Body of pancreas (tissue), 4 donors: ENCODE measurements at places on chromosomes 1 and 21.

- peak; percentile 36 for DNase-seq
These were observed 950 bp upstream of the INKA2 start for GRCh38 chr1:111739925-111740765.

DNA sequence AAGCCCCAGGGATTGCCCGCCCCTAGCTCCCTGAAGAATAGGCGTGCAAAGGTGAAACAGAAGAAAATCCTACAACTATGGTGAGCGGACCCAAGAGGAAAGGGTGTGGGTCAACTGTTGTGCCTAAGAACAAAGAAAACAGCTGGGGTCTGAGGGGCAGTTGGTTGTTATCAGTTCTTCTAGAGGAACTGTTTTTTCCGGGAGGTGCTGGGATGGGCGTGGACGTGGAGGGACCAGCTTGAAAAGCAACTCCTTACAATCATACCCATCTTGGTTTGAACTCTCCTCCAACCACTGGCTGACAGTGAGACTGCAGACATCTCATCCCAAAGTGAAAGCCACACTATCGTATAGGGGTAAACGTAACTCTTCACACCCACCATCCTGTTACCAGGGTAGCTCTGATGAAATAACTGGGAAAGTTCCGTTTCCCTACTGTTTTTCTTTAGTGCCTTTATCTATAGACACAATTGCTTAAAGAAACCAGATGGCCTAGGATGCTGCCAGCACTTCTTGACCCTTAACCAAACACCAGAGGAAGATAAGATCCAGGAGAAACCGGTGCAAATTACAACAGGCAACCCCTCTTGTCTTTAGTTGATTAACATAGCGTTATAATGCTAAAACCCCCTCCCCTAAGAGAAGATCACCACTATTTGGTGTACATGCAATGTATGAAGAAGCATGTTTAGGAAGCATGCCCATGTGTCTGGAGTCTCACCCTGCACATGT lies 25.6 kb upstream of the FAM89A start:
- no peak for DNase-seq

DNA sequence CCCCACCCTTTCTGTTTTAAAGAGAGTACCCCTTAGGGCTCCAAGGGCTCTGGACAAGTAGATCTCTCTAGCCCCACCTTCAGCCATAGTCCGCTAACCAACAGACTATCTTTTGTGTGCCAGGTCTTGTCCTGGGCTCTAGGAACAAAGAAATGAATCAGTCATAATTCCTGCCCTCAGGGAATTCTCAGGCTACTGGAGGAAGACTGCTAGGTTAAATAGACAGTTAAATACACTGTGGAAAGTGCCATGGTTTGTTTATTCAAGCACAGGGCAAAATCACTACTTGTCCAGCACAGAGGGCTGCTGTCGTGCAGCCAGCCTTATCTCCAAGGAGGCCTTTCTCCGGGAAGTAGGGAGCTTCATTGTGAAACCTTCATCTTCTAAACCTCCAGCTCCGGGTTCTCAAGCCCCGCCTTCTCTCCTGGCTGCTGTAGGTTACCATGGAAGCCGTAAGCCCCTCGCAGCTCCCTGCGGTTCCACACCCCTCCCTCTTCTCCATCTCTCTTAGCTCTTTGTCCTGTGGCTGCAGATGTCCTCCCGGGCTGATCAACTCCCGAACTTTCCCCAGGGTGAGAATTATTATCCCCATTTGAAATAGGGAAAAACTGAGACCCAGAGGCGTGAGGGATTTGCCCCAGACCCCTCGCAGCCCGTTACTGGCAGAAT lies 29.8 kb downstream of the SHISAL2A start:
- DNase-seq: no peak

DNA sequence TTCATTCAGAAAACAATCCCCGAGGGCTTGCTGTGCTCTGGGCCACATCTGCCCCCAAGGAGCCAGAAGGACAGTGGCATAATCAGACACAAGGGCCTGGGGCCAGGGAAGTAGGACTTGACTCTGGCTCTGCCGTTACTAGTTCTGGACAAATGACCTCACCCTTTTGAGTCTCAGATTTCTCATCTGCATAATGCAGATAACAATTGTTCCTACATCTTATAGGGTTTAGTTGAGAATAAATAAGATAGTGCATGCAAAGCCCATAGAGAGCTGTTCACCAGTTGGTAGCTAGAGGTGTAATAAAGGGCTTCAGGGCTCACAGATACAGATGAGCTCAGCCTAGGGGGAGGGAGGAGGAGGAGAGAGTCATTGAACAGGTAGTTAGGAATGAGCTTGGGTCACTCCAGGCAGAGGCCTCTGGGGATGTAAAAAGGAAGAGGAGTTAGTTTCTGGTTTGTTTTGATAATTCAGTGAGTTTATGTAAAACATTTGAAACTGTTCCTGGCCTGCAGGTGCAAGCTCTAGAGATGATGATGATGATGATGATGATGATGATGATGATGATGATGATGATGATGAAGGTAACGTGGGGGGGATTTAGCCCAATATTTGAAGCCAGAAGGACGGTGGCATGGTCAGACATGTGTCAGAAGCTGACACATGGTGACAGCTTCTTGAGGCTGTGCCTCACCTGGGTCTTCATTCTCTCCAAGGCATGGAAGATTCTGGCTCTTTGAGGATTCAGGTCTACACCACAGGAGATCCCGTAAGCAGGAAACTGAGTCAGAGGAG lies 858 bp downstream of the LACTBL1 start:
- no peak for DNase-seq

DNA sequence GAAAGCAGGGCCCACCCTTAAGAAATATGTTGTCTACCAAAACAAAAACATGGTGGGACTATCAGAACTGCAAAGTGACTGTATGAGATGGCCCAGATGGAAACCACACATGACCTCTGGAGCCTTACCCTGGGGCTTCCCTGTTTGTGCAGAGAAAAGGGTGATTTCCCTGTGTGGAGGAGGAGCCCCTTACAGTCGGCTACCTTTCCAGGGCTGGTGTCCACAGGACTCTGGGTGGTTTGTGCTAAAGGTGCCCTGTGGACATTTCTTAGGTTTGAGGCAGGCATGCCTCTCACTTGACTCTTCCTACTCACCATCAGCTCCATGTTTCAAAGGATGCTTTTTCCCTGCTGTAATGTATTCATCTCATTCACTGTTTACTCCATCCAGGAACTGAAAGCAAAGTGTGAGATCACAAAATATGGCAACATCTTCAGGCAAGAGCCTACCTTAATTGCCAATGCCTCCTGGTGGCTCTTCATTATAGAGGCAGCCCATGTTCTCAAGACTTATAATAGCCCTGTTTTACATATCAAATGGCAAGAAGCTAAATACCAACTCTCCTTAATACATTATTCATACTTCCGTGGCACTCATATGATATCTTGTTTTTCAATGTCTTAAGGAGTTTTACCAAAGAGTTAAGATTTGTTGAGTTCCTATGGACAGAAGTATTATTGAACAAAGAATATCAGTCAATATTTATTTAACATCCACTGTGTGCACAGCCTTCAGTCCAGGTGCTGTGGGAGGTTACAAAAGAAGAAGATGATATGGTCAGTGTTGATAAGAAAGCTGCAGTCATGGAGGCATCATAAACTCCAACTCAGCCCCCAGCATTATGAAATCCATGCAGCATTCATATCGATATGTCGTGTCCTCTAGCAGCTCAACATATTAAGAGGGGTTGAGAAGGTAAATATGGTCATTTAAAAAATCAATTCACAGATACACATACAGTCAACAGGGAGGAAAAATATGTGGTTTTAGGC lies 15.5 kb upstream of the TFF3 start:
- no peak for DNase-seq

GRCh38 chr1:206455666-206456344 lies 14.5 kb upstream of the IKBKE start:
- no peak for DNase-seq

GRCh38 chr1:15370781-15371520 lies 38.7 kb upstream of the EFHD2 start:
- DNase-seq: peak; percentile 76

GRCh38 chr1:53112271-53112774 lies 30.1 kb downstream of the SLC1A7 start:
- DNase-seq: no peak
